ENCODE measurements at places on chromosomes 2 and 18.

DNA sequence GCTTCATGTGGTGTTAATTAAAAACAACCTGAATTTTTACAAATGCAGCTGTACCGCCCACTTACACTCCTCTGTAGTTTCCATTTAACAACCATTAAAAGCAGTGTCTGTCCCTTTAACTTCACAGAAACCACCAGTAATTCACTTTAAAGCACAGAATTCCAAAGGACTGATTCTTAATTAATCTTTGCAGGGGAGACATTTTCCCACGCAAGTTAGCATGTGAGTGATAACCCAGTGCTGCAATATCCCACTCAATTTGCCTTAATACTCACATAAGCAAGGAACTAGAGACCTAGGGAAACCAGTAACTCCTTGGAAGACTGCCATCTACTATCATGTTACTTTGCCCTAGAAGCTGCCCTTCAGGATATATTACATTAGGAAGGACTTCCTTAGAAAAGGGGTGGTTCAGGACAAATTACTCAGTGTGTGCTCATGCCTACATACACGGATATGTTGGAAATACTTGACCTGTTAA is 102.3 kb downstream of the OSR1 start:
- no peak for DNase-seq

- DNase-seq, result no peak
These were observed 196.9 kb downstream of the THSD7B start for GRCh38 chr2:136962105-136962725.

DNA sequence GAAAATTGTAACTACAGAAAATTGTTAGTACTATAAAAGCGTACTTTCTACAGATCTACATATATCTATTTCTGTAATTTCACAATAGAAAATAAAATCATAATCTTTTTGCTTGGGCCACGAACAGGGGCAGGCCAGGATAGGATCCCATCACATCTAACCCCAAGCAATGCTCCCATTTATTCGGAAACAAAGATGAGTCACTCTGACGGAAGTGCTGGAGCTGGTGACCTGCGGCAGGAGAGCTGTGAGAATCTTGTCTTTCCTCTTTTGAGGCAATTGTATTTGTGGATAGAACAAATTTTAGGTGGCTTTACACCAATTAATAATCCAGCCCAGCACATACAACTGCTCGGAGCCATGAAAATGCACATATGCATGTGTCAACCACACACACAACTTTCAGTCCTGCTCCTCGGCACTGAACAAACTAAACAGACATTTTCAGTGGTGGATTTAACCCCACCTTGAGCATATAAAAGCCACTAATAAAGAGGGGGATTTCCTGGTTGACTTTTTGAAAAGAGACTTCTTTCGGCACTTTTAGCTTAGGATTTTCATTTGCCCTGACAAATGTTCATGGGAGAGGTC is 22.3 kb upstream of the INSIG2 start:
- no peak for DNase-seq

GRCh38 chr2:150484461-150485021 is 2.9 kb downstream of the RND3 start:
- no peak for DNase-seq

DNA sequence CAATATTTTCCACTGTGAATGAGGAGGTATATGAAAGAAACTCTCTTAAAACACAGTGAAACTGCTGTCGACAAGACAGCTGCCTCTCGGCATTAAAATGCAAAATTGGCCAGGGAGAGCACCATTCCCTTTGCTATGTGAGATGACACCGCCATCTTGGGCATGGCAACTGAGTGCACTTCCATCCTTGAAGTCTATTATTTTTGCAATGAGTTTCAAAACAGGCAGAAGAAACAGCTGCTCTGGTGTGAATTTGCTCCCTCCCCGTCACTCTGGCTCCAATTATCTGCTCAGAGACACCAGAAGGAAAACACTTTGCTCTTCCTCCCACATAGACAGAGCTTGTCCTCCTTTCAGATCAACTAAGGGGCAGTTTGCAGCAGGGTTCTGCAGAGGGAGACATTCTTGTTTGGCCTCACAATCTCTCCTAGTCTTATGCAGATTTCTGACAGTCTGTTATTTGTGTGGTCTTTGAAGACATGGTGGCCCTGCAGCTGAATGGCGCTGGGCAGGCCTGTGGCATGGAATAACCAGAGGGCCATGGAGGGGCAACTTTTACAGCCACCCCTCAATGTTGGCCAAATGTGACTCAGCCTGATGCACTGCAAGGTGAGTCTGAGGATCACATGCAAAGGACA is 48.6 kb upstream of the SEC11C start:
- no peak for DNase-seq
